Heart right ventricle (tissue), 16 donors: ENCODE measurements at places on chromosomes 7 and 10.

GRCh38 chr10:31384589-31384949 lies 65.6 kb downstream of the ZEB1 start:
- DNase-seq: no peak

- DNase-seq: no peak
Measured at GRCh38 chr10:11724938-11725776, 17.0 kb upstream of the ECHDC3 start.

DNA sequence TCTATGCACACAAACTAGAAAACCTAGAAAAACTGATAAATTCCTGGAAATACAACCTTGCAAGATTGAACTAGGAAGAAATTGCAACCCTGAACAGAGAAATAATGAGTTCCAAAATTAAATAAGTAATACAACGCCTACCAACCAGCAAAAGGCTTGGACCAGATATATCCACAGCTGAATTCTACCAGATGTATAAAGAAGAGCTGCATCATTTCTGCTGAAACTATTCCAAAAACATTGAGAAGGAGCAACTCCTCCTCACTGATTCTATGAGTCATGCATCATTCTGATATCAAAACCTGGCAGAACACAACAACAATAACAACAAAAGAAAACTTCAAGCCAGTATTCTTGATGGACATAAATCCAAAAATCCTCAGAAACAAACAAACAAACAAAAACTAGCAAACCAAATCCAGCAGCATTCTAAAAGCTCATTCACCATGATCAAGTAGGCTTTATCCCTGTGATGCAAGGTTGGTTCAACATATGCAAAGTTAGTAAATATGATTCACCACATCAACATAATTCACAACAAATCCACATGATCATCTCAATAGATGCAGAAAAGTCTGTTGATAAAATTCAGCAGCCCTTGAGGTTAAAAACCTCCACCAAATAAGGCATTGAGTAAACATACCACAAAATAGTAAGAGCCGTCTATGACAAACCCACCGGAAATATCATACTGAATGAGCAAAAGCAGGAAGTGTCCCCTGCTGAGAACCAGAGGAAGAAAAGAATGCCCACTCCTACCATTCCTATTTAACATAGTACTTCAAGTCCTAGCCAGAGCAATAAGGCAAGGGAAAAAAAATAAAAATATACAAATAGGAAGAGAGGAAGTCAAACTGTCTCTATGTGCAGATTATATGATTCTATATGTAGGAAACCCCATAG lies 98.2 kb downstream of the PCDH15 start:
- no peak for DNase-seq

GRCh38 chr7:115933471-115933870 lies 97.1 kb downstream of the TFEC start:
- no peak for DNase-seq

DNA sequence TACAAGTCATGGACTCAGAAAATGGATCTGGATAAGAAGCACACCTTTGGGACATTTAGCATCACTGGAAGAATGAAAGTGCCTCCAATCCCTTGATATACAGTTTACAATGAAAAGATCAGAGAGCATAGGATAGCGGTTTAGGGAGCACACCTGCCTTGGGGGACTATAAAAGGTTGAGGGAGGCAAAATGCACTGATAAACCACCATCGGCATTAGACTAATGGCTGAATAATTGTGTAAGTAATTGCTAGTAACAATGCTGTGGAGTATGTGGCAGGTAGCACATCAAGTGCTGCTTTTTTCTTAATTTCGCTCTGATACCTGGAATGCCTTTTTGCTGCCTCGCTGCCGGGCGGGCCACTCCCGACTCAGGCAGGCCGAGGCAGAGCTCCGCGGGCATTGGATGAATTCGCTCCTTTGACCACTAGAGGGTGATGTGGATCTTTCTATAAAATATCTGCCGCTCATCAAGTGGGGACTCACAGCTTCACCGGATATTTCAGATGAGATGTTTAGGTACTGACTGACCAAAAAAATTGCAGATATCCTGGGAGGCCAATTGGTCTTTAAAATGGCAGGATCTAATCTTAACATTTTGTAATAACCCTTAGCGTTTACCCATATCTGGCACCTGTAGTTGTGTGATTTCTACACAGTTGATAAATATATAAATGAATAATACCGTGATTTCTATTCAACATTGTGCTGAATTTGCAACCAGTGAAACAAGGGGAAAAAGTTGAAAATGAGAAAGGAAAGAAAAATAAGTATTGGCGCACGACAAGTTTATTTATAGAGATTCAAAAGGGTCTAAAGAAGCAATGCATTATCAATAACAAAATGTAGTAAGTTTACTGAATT lies 116.8 kb upstream of the PRSS1 start:
- DNase-seq: peak; percentile 14
